Right renal cortex interstitium (tissue), 3 donors: ENCODE measurements at places on chromosomes 2 and 18.

GRCh38 chr2:99420031-99420430 lies 69.8 kb downstream of the REV1 start:
- DNase-seq: no peak

- DNase-seq: no peak
Observed at GRCh38 chr18:58227361-58227930, 183.4 kb downstream of the NEDD4L start.

- no peak for DNase-seq
Observed at GRCh38 chr18:48074929-48075706, 144.7 kb upstream of the SMAD2 start.

- no peak for DNase-seq
Observed at GRCh38 chr2:113930448-113930847, 40.6 kb downstream of the ACTR3 start.

DNA sequence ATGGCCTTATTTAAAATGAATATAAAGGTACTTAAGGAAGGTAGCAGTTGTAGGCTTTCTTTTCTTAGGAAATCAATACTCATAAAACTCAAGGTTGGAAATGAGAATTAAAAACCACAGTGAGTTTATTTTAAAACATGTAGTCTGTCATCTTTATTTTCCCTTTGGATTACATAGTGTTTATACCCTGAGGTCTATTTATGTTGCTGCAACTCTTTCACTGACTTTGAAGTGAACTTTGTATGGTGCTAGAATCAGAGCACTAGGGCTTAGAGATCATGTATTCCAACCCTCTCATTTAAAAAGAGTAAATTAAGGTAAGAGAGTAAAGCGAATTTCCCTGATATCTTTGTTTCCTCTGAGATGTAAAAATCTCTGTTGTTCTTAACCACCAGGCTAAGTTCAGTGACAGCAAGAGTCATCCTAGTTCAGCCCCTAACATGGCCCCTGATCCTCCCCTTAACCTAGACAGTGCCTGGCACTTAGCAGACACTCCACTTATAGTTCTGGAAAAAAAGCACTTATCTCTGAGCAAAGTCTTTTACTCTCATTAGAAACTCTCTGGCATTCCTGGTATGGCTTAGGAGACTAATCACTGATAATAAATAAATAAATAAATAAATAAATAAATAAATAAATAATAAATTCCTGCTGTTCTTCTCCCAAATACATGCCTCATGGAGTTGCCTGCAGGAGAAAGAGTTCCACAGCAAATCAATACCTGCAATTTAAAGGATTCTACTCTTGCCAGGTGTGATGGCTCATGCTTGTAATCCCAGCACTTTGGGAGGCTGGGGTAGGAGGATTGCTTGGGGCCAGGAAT lies 33.0 kb upstream of the PPP1R1C start:
- no peak for DNase-seq

- no peak for DNase-seq
Observed at GRCh38 chr2:190755772-190756415, 107.0 kb downstream of the NAB1 start.

DNA sequence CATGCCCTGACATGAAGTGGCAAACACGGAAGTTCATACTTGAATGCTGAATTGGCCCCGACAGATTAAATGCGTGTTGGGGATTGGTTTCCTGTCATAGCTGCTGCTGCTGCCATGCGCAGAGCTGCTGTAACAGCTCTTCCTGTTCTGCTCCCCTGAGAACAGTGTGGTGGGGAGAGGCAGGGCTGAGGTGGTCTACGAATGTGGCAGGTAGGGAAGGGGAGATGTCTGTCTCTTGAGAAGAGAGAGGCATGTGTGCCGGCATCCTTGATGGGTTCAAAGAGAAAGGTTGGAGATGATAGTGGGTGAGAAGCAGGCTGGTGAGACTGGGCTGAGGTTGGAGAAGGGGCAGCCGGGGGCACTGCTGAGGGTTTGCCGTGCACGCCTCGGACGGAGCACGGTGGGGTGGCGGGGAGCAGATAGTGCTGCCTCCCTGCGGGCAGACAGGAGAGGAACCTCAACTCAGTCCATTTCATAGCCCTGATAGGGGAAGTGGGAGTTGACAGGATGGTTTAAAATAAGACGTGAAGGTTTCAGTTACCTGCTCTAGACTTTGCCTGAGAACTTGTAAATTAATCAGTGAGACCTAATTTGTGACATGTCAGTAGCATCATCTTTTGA lies 46.1 kb downstream of the TMEM185B start:
- DNase-seq: no peak

- DNase-seq: no peak
Observed at GRCh38 chr2:213229814-213230213, 54.5 kb upstream of the SPAG16 start.
